ENCODE measurements at places on chromosomes 7 and 10.
A peak's percentile ranks its signal among the peaks of the same experiment; 100 is the strongest.

GRCh38 chr7:47091141-47091540 lies 490.8 kb downstream of the TNS3 start:
- peaks cover 61% of the 10 kb centered on the region for H3K4me1 ChIP-seq
- H3K4me3 ChIP-seq, result no peak overlapping the region
- H3K27me3 ChIP-seq, result no peaks in the 10 kb centered on the region
- peaks cover 6% of the 10 kb centered on the region for H3K36me3 ChIP-seq
- no peak overlapping the region for H3K27ac ChIP-seq

DNA sequence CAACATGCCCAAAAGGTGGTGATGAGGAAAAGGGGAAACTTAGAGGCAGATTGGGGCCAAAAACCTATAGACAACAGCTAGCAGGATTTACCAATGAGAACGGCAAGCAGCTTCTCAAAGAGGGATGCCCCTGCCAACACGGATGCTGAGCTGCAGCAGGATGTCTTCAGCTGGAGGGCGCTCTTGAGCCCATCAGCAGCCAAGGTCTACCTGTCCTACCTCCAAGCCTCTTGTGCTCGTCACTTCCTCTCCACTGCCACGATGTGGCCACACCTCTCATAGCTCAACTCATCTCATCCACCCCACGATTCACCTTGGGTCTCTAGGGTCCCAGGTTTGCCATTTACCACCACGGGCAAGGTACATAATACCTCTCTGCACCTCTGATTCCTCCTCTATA lies 36.5 kb downstream of the DLG5 start:
- H3K27ac ChIP-seq, result no peak overlapping the region
- H3K36me3 ChIP-seq, result no peaks in the 10 kb centered on the region
- H3K27me3 ChIP-seq, result no peaks in the 10 kb centered on the region
- DNase-seq, result no peak

DNA sequence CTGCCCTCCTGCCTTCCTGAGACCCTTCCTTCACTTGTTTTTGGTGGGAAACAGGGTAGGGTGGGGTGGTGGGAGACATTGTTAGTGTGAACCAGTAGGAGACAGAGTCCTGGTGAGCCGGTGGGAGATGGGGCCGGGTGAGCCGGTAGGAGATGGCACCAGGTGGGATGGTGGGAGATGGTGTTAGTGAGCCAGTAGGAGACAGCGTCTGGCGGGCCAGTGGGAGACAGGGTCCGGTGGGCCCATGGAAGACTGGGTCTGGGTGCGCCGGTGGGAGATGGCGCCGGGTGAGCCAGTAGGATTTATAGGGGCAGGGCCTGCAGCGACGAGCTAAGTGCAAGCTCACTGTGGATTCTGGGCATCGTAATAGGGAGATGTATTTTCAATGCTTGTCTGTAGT lies 116.8 kb downstream of the TRRAP start:
- no peak overlapping the region for H3K27ac ChIP-seq
- peaks cover 35% of the 10 kb centered on the region for H3K36me3 ChIP-seq
- H3K4me3 ChIP-seq, result no peak overlapping the region
- DNase-seq, result no peak
- H3K27me3 ChIP-seq, result no peaks in the 10 kb centered on the region
- H3K4me1 ChIP-seq, result no peaks in the 10 kb centered on the region

- H3K27me3 ChIP-seq, result no peaks in the 10 kb centered on the region
- H3K4me1 ChIP-seq, result peaks cover 24% of the 10 kb centered on the region
- peaks cover 4% of the 10 kb centered on the region for H3K36me3 ChIP-seq
- no peak overlapping the region for H3K4me3 ChIP-seq
Observed at GRCh38 chr10:125005312-125006187, 63.6 kb downstream of the ZRANB1 start.

DNA sequence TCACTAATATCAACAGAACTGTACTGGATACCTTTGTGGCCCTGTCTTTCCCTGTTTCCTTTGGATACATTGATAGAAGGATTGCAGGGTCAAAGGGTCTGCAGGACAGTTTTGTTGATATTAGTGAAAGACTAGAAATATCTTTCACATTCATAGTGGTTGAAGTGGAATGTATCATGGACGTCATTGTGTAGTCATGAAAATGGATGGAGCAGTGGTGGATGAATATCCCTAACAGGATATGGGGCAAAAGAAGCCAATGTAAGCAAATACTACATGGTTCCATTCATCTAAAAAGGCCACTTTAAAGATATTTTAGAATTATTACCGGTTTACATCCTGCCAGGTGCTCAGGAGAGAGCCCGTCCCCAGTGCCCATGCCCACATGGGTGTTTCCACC lies 23.8 kb downstream of the PALD1 start:
- no peak overlapping the region for H3K4me3 ChIP-seq
- no peaks in the 10 kb centered on the region for H3K27me3 ChIP-seq
- no peak overlapping the region for H3K27ac ChIP-seq
- peaks cover 21% of the 10 kb centered on the region for H3K4me1 ChIP-seq

GRCh38 chr7:71626206-71626605 lies 494.3 kb downstream of the GALNT17 start:
- H3K4me1 ChIP-seq, result peaks cover 8% of the 10 kb centered on the region
- no peak for DNase-seq
- no peak overlapping the region for H3K4me3 ChIP-seq
- no peaks in the 10 kb centered on the region for H3K36me3 ChIP-seq
- H3K27me3 ChIP-seq, result no peaks in the 10 kb centered on the region

- H3K4me3 ChIP-seq, result no peak overlapping the region
- H3K27ac ChIP-seq, result no peak overlapping the region
- H3K27me3 ChIP-seq, result peaks cover 1% of the 10 kb centered on the region
- DNase-seq, result no peak
- H3K36me3 ChIP-seq, result no peaks in the 10 kb centered on the region
Observed at GRCh38 chr7:113159746-113160339, 41.5 kb upstream of the SMIM30 start.

DNA sequence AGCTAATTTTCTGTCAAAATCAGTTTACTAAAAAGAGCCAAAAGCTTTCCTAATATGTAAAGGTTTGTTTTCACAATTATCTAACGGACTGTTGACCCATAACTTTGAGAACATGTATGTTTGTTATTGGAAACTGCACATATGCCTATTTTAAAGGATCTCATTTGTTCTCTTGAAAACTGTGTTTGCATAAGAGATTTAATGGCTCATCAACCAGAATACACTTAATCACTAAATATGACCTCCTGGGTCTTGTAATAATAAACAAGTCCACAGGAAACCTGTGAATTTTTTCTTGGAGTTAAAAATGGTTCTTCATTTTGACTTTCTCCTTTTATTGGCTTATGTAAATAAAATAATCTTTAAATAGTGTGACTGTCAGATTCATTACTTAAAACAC lies 48.3 kb upstream of the STEAP1B start:
- no peak overlapping the region for H3K4me3 ChIP-seq
- H3K27me3 ChIP-seq, result peaks cover 38% of the 10 kb centered on the region
- no peak for DNase-seq
- no peaks in the 10 kb centered on the region for H3K36me3 ChIP-seq
- no peak overlapping the region for H3K27ac ChIP-seq

DNA sequence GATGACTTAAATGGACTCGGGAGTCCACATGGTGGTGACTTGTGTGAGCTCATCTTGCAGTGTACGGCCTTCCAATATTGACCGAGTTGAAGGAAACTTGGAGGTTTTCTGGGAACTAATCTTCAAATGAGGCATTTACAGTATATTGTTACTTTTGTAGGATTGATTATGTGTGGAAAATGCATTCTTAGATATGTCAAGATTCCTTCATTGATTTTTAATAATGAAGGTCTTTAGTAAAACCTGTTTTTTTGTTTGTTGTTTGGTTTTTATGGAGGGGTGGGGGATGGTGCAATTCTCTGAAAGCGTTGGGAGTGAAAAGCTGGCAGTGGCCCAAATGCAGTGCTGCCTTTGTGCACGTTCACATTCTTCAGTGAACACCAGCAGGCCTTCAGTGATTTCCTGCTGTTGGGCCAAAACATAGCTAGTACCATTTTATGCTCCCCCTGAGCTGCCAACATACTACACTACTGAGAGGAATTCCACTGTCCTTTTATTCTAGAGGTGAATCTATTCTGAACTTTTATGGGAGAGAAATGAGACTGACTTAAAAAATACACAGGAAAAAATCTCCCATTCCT lies 50.4 kb downstream of the CCNY start:
- peak overlapping the region; percentile 74 for H3K27ac ChIP-seq
- DNase-seq, result no peak
- H3K27me3 ChIP-seq, result no peaks in the 10 kb centered on the region
- peaks cover 25% of the 10 kb centered on the region for H3K4me1 ChIP-seq

DNA sequence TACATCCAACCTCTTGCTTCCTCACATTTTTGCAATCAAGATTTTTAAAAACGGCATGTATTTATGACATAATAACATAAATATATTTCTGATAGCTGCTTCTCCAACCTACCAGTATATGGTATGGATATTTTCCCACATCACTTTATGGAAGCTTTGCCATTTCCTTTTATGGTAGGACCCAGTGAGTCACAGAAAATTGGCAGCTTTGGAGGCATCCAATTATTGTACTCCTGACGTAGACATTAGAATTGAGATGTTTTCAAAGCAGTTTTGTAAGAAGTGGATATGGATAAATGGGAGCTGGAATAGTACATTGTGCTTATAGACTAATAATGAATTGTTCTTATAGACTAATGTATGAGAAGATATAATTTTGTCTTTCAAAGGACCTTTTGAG lies 23.8 kb upstream of the BICC1 start:
- no peak overlapping the region for H3K4me3 ChIP-seq
- peaks cover 3% of the 10 kb centered on the region for H3K27me3 ChIP-seq
- no peak for DNase-seq

DNA sequence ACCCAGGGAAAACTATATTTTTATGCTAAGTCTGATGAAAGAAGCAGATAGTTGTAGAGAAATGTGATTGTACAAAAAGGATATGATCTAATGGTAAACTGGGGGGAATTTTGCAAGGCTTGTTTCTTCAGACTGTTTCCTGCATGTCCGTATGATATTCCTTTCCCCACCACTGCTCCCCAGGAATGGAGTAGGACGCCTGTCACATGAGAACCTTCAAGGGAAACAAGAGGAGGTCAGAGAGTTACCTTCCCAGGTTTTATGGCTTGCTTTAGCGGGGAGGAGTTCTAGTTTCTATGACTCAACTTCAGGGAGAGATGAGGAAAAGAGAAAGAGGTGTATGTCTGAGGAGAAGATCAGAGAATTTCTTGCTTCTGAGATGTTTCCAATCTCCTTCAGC lies 16.4 kb upstream of the ITPRID1 start:
- H3K4me3 ChIP-seq, result no peak overlapping the region
- H3K36me3 ChIP-seq, result no peaks in the 10 kb centered on the region
- H3K27ac ChIP-seq, result no peak overlapping the region
- no peaks in the 10 kb centered on the region for H3K4me1 ChIP-seq
- H3K27me3 ChIP-seq, result peaks cover 5% of the 10 kb centered on the region
- no peak for DNase-seq

DNA sequence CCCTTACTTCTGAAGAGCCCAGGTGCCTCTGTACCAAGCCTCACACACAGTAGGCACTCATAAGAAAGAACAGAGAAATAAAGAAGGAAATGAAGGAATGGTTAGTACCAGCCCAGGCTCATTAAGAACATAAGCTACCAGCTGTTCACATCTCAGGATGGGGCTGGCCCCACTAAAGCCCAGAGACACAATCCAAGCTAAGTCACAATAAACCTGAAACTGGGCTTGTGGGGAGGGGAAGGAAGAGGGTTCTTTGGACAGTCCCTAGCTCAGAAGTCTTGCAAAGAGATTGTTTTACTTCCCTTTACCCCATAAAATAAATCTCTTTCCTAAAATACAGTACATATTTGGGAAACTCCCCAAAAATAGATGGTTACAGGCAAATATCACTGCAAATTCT lies 24.3 kb downstream of the FBXW4 start:
- no peaks in the 10 kb centered on the region for H3K27me3 ChIP-seq
- H3K27ac ChIP-seq, result no peak overlapping the region
- DNase-seq, result no peak
- peaks cover 63% of the 10 kb centered on the region for H3K36me3 ChIP-seq
- no peak overlapping the region for H3K4me3 ChIP-seq

DNA sequence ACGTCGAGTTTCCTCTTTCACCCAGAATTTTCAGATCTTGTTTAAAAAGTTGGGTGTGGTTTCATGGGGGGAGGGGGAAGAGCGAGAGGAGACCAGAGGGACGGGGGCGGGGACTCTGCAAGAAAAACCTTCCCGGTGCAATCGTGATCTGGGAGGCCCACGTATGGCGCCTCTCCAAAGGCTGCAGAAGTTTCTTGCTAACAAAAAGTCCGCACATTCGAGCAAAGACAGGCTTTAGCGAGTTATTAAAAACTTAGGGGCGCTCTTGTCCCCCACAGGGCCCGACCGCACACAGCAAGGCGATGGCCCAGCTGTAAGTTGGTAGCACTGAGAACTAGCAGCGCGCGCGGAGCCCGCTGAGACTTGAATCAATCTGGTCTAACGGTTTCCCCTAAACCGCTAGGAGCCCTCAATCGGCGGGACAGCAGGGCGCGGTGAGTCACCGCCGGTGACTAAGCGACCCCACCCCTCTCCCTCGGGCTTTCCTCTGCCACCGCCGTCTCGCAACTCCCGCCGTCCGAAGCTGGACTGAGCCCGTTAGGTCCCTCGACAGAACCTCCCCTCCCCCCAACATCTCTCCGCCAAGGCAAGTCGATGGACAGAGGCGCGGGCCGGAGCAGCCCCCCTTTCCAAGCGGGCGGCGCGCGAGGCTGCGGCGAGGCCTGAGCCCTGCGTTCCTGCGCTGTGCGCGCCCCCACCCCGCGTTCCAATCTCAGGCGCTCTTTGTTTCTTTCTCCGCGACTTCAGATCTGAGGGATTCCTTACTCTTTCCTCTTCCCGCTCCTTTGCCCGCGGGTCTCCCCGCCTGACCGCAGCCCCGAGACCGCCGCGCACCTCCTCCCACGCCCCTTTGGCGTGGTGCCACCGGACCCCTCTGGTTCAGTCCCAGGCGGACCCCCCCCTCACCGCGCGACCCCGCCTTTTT lies at the start of gene VIM:
TSS of gene VIM (plus strand) at position 151 of the 925 bp plus-strand sequence. CDS start 1,182 bp downstream, outside the sequence.
- peak; percentile 48 for DNase-seq
- H3K36me3 ChIP-seq, result peaks cover under 1% of the 10 kb centered on the region
- H3K4me3 ChIP-seq, result peak within 1 kb of the TSS; percentile 92
- H3K27me3 ChIP-seq, result peaks cover 35% of the 10 kb centered on the region
- H3K27ac ChIP-seq, result peak within 1 kb of the TSS; percentile 96

DNA sequence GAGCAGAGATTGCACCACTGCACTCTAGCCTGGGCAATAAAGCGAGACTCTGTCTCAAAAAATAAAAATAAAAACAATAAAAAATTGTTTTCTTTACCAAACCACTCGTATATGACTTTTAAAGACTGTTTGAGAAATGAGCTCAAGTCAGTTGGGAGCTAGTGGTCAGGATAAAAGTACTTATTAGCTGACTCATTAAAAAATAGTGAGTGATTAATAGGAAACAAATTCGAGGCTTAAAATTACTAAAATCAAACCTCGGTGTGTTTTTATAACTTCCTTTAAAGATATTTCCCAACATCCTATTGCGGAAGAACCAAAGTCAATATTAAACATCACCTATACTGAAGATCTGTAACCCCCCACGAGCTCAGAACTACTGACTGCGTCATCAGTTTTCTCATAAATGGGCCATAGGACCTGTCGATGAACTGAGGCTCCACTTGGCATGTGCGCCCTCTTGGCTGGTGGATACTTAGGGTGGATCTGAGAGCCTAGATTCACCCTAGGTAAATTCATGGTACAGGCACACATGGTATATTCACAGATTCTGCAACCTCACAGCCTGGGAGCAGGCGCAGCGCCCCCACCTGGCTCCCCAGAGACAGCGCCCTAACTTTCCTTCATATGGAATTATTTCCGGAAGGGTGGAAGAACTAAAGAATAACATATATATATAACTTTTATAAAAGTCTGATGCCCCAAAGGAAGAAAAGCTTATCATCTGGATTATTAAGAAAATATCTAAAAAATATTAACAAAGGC lies 9.2 kb downstream of the MKI67 start:
- H3K27ac ChIP-seq, result no peak overlapping the region
- H3K27me3 ChIP-seq, result no peaks in the 10 kb centered on the region
- DNase-seq, result no peak
- no peaks in the 10 kb centered on the region for H3K4me1 ChIP-seq
